A549 (cell line): ENCODE measurements at places on chromosomes 3 and 15.

GRCh38 chr3:139935866-139936817 is 1.2 kb downstream of the CLSTN2 start:
- DNase-seq: no peak

DNA sequence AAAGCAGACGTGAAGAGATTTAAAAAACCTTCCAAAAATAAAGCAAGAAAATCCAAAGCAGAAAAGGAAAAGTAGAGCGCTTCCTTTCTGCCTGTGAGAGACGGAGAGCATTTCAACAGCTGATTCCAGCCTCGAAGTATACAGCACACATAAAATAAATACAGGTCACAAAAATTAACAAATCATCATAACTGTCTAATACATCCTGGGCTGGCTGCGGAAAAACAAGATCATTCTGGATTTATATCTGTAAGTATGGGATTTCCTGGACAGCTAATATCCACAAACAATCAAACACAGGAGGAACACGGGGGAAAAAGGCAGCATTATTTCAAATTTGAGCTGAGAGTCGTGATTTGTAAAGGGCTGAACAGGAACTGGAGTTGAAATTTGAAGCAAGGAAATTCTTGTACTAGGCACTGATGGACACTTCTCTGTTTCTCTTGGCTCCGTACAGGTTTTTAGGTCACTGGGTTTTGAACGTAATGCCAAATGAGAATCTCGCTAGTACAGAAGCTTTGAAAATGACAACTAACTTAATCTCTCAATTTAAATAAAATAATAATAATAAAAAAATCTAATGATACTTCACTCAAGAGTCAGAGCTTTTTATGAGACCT is 577.7 kb downstream of the FOXP1 start:
- DNase-seq: no peak

- no peak for DNase-seq
These were observed 233.0 kb upstream of the SATB1 start for GRCh38 chr3:18657858-18658820.

DNA sequence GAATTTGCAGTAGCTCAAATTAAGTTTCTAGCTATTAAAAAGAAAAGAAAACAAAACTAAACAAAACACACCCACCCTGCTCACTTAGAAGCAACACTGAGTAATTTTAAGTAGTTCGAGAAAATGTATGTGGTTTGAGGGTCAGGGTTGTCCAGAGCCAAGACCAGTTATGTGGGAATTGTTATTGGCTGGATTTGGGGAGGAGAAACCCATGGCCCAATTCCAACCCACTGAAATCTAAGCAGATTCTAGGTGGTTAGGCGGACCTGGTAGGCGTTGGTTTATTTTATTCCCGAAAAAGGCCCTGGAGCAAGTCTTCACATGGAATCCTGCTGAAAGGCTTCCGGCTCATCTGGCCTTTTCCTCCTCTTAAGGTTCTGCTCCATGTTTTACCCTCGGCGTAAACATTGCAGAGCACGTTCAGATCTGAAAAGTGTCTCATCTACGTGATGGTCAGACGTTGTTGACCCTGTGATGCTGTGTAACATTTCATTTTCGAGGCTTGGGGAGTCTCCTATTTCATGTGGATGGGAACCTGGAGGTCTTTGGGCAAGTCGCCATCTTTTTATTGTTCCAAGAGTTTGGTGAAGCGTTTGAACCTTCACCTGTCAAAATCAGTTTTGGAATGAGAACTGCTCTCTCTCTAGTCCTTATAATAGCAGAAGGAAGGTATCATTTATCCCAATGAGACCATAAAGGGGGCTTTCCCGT is 64.0 kb downstream of the FLNB start:
- DNase-seq: no peak

- no peak for DNase-seq
These were observed 33.1 kb downstream of the LPP start for GRCh38 chr3:188187053-188187452.

DNA sequence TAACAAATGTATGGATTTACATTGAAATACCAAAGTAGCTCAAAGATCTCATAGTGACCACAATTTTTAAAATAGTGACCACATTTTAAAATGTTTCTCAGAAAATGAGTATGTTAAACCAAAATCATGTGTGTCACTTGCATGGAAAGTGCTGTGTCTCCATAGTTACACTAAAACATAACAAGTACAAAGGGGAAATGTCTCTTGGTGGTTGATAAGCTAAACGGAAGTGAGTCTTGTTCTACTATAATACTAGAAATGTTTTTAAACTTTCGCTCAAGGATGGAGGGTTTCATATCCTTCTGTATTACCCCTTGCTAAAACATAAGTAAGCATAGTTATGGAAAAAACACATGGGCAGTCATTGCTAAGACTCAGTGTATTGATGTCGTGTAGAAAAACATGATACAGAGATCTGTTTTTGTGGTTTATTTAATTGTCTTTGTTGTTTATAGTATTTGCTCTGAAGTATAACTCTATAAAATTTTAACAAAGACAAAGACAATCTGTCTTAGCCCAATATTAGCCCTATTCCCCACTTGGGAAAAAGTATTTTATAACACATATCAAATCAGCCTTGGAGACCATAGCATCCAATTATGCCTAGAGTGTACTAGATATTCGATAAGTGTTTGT is 27.0 kb upstream of the DENND4A start:
- DNase-seq: no peak

GRCh38 chr15:71244250-71244649 is 129.0 kb downstream of the THSD4 start:
- DNase-seq: no peak

DNA sequence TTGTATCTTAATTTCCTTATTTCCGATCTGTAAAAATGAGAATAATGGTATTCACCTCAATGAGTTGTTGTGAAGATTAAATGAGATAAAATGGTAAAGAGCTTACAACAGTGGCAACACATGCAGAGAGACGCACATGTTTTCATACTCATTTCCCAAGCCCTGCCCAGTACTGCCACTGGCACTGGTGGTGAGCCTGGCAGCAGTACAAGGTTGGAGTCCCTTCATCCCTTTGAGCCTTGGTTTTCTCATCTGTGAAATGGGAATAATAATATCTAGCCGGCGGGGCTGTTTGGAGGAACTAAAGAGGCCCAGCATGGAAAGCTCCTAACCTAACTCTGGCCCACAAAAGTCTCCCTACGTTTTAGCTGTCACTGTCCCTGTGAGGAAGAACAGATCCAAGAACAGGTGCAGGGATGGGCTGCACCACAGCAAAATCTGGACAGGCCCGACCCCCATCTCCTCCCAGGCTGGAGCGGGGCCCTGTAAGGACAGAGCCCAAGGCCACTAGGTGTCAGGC is 866 bp upstream of the CD276 start:
- no peak for DNase-seq

DNA sequence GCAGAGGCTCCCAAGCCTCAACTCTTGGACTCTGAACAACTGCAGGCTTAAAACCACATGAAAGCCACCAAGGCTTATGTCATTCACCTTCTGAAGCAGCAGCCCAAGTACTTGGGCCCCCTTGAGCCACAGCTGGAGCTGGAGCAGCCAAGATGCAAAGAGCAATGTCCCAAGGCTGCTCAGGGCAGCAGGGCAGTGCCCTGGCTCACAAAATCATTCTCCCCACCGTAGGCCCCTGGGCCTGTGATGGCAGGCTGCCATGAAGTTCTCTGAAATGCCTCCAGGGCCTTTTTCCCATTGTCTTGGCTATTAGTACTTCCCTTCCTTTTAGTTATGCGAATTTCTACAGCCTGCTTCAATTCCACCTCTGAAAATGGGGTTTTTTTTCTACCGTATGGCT is 83.4 kb downstream of the DCLK3 start:
- no peak for DNase-seq

DNA sequence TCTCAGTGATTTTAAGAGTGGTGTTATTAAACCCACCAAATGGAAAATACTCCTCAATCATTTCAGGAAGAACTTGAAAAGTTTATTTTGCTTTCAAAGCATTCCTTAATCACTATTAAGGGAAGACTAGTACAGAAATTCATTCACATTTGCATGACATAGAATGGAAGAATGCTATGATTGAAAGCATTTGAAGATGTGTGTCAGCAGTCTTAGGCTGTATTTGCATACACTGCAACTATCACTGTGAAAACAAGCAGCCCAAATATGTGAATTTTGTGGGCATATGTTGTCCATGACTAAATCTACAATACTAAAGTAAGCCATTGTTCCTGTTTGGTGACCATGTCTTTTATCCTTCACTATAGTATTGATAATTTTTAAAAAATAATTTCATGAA is 95.8 kb downstream of the CNTN3 start:
- no peak for DNase-seq

GRCh38 chr3:78792733-78793132 is 975.1 kb downstream of the ROBO1 start:
- no peak for DNase-seq

DNA sequence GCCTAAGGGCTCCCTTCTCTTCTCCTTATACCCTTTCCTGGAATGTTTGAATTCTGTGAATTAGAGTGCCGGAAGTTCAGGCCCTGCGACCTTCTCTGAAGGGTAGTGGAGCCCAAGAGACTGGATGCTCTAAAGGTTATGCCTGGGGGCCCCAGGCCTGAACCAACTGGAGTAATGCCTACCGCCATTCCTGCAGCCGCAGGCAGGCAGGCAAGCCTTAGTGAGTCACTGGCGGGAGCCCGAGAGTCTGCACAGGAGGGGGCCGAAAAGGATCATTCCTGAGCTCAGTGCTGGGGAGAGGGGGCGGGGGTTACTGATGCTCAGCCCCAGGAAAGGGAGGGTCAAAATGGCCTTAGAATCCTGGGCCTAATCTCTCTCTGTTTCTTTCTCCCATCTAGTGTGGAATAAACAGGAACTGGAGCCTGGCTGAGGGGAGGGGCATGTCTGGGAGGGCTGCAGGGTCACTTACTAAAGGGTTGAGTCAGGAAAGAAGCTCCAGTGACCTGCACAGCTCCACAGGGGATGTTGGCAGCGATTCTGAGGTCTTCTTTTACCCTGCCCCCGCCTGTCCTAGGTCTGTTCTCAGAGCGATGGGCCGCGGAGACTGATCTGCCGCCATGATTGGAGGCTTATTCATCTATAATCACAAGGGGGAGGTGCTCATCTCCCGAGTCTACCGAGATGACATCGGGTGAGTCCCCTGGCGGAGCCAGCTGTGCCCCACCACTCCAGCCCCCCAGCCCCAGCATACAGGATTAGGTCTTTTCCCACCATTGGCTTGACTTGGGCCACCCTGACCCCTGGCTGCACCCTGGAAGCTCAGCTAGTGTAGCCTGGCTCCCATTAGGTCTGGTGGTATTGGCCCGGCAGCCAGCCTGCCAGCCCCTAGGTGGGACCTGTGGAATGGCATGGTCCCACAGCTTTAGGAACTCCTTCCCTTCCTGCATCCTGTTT is 2.0 kb downstream of the AP2M1 start:
- DNase-seq: peak; percentile 64

- no peak for DNase-seq
These were observed 250.2 kb upstream of the ATP10A start for GRCh38 chr15:26113296-26113695.

GRCh38 chr3:15592968-15593367 is 8.4 kb downstream of the HACL1 start:
- no peak for DNase-seq

- DNase-seq: no peak
These were observed 429.8 kb upstream of the TPM1 start for GRCh38 chr15:62612771-62613170.

GRCh38 chr3:126448136-126448892 is 27.4 kb downstream of the ZXDC start:
- no peak for DNase-seq

GRCh38 chr3:28924744-28925360 is 356.0 kb upstream of the RBMS3 start:
- DNase-seq: peak; percentile 32

GRCh38 chr15:50181969-50182218 is at the start of gene SLC27A2:
SLC27A2 (plus strand) TSS chr15:50182196; CDS start chr15:50182428, 232 bp downstream.
- DNase-seq: peak; percentile 51

GRCh38 chr3:193827040-193827669 is 234.1 kb downstream of the OPA1 start:
- no peak for DNase-seq

GRCh38 chr15:62344806-62345539 is 179.9 kb upstream of the C2CD4B start:
- peak; percentile 91 for DNase-seq

DNA sequence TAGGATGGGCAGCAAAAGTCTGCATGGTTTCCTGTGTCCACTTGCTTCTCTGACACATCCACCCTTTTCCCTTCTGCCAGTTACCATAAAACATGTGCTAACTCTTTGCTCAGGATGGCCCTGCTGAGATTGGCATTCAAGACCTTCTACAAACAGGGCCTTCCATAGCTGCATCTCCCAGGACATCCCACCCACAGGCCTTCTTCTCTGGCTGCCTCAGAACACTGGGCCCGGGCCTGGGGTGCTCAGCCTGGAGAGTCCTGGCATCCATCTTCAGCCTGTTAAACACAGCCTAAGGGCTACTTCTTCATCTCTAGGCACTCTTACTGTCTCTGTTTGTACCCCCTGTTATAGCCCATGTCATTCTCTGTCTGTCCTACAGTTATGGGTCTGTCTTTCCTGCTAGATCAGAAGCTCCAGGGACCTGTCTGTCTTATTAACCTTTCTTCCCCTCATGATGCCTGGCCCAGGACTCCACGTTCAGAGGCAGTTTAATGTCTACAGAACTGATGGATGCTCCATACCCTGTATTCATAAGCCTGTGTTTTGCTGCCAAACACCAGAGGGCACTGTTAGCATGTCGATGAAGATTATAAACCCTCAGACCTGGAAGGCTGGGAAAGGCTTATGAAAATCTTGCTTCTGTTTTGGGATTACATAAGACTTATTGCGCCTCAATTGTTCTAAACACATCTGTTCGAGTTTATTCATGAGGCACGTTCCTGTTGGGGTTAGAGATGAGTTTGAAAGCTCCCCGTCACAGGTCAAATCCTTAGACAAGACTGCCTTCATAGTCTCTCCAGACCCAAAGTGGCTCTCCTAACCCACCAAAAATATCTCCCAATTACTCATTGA is 16.5 kb downstream of the SEMA3G start:
- DNase-seq: peak; percentile 61

- peak; percentile 82 for DNase-seq
These were observed 860 bp downstream of the RASA2 start for GRCh38 chr3:141487521-141488252.

- no peak for DNase-seq
These were observed 23.3 kb downstream of the TF start for GRCh38 chr3:133769536-133769935.

- DNase-seq: no peak
These were observed 24.6 kb downstream of the TRA2B start for GRCh38 chr3:185912929-185913901.
